Right atrium auricular region (tissue), 2 donors: ENCODE measurements at places on chromosomes 13 and 19. TPM values are rescaled to one million over a fixed set of nuclear protein-coding genes. Genes with fewer than 3 reads are reported as not detected.

Gene LGI4
- total RNA-seq, result 10.9 TPM

DNA sequence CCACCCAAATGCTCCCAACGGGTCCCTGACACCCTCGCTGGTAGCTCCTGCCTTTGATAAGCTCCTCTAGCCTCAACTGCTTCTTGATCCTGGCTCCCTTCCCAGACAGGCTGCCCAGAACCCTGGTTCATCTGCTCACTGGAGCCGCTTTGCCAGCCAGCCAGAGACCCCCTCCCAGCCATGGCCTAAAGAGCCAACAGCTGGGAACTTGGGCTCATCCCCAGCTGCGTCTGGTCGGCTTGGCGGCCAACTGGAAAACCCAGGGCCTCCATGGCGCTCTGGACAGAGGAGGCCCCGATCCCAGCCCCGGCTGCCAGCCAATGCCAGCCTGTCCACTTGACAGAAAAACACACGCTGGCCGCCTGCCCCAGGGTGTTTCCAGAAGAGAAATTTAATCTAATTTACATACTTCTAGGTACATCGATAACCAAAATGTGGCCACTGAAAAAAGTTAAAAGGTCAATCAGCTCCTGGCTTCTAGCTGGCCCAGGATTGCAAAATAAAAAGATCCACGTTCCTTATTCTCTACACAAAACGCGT, 3.0 kb upstream of the AKAP8L start:
- no peak overlapping the region for H3K4me3 ChIP-seq
- no peaks in the 10 kb centered on the region for H3K4me1 ChIP-seq
- peaks cover 42% of the 10 kb centered on the region for H3K36me3 ChIP-seq

GRCh38 chr19:3411636-3412035, 45.3 kb downstream of the NFIC start:
- no peaks in the 10 kb centered on the region for H3K36me3 ChIP-seq
- DNase-seq, result no peak
- H3K27me3 ChIP-seq, result no peaks in the 10 kb centered on the region
- no peak overlapping the region for H3K4me3 ChIP-seq
- no peaks in the 10 kb centered on the region for H3K4me1 ChIP-seq

GRCh38 chr19:43620061-43621001, 902 bp upstream of the ZNF428 start:
- H3K36me3 ChIP-seq, result no peaks in the 10 kb centered on the region
- H3K27me3 ChIP-seq, result no peaks in the 10 kb centered on the region
- peak overlapping the region; percentile 86 for H3K4me3 ChIP-seq

DNA sequence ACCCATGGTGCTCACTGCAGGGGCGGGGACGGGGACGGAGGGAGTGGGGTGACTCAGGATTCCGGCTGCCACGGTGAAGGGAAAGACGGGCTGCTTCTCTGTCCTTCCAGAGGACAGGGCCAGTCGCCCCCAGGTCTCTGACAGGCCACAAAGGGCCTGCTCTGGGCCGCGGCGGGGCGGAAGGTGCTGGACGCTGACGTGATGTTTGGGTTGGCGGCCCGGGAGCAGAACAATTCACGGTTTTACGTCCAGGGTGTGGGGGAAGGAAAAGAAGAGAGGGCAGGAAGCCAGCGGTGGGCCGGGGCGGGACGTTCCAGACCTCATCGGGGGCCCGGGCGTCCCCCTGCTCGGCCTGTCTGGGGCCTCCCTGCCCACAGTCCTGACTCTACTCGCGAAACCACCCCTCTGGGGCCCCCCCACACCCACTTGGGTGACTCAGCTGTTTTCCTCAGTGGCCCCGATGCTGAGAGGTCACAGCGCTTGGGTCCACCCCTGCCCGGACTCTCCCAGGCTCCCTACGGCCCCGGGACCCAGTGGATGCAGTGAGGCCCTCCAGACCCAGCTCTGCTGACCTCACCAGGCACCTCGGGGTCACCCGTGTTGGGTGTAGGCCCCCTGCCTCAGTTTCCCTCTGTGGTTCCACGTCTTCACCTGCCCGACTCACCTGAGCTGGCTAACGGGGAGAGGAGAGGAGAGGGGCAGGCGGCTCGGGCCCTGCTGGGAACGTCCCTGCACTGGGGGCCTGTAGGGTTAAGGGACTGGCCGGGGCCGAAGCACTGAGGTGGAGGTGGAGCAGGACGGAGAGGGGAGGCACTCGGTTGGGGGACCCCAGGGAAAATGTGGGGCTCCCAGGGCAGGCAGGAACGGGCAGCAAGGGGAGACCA, 29.2 kb downstream of the PIP5K1C start:
- peaks cover 11% of the 10 kb centered on the region for H3K36me3 ChIP-seq
- H3K4me1 ChIP-seq, result peaks cover 76% of the 10 kb centered on the region
- peak overlapping the region; percentile 33 for H3K4me3 ChIP-seq
- peak overlapping the region; percentile 99 for H3K27ac ChIP-seq
- H3K27me3 ChIP-seq, result no peaks in the 10 kb centered on the region

- H3K36me3 ChIP-seq, result no peaks in the 10 kb centered on the region
- H3K4me1 ChIP-seq, result peaks cover 23% of the 10 kb centered on the region
- no peaks in the 10 kb centered on the region for H3K27me3 ChIP-seq
- H3K4me3 ChIP-seq, result no peak overlapping the region
Observed at GRCh38 chr13:31963631-31964030, 67.9 kb upstream of the FRY start.

GRCh38 chr13:91664039-91664438, 265.6 kb downstream of the GPC5 start:
- DNase-seq, result no peak
- H3K4me1 ChIP-seq, result no peaks in the 10 kb centered on the region
- H3K36me3 ChIP-seq, result no peaks in the 10 kb centered on the region
- no peak overlapping the region for H3K27ac ChIP-seq
- H3K4me3 ChIP-seq, result no peak overlapping the region
